ENCODE measurements at places on chromosomes 5 and 9.
A peak's percentile ranks its signal among the peaks of the same experiment; 100 is the strongest.

GRCh38 chr9:110919609-110920008, 118.7 kb downstream of the LPAR1 start:
- DNase-seq: peak; percentile 79

GRCh38 chr5:170571281-170571731, 67.5 kb downstream of the KCNIP1 start:
- peak; percentile 11 for DNase-seq

- DNase-seq: no peak
Measured at GRCh38 chr5:33576726-33577590, 136.2 kb downstream of the TARS1 start.

GRCh38 chr5:176884571-176884890, 14.6 kb downstream of the HK3 start:
- no peak for DNase-seq

- DNase-seq: no peak
Measured at GRCh38 chr9:116539549-116539948, 147.6 kb upstream of the TRIM32 start.

GRCh38 chr5:3342271-3343100, 253.1 kb upstream of the IRX1 start:
- DNase-seq: no peak

- no peak for DNase-seq
Measured at GRCh38 chr9:89359751-89360261, 41.5 kb downstream of the SECISBP2 start.

- DNase-seq: peak; percentile 39
Measured at GRCh38 chr5:172004824-172005237, 1.6 kb downstream of the FBXW11 start.

GRCh38 chr5:177378884-177379883, 5.0 kb upstream of the SLC34A1 start:
- peak; percentile 72 for DNase-seq

GRCh38 chr9:114824110-114824509, 18.3 kb upstream of the TNFSF15 start:
- peak; percentile 47 for DNase-seq

DNA sequence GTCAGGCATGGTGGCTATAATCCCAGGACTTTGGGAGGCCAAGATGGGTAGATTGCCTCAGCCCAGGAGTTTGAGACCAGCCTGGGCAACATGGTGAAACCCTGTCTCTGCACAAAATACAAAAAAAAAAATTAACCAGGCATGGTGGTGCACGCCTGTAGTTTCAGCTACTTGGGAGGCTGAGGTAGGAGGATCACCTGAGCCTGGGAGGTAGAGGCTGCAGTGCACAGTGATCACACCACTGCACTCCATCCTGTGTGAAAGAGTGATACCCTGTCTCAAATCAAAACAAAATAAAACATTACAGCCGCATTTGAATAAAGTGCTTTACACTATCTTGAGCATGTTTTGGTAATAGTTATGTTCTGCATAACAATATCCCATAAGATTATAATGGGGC, 74.0 kb downstream of the IQGAP2 start:
- no peak for DNase-seq

DNA sequence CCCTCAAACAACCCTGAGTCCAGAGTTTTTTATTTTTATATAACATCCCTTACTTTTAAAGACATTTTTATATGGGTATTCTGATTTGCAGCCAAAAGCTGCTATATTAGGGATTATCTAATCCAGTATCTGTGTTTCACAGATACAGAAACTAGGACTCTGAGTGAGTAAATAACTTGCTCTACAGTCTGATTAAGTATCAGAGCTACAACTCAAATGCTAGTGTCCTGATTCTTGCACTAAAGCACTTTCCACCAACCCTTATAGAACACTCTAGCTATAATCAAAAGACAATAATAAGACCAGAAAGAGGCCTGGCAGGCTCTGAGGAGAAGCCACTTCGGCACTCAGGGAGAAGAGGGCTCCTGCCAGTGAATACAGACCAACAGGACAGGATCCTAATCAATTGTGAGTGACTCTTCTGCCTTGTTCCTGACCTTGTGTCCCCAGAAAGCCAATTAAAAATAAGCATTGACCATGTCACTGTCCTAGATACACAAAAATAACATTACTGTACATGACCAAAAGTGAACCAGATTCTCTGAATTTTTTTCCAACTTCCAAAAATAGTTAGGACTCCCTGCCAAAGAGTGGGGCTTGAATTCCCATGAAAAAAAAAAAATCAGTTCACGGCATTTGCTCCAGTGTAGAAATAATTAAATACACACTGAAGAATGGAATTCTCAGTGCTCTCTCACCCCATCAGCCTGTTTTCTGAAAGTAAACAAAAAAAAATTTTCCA, 63.6 kb upstream of the MAP3K1 start:
- DNase-seq: peak; percentile 52

GRCh38 chr5:173161148-173161547, 16.8 kb downstream of the BNIP1 start:
- DNase-seq: no peak

- no peak for DNase-seq
Measured at GRCh38 chr9:36987409-36987808, 46.7 kb downstream of the PAX5 start.
